ENCODE measurements at places on chromosomes 6 and 20.

DNA sequence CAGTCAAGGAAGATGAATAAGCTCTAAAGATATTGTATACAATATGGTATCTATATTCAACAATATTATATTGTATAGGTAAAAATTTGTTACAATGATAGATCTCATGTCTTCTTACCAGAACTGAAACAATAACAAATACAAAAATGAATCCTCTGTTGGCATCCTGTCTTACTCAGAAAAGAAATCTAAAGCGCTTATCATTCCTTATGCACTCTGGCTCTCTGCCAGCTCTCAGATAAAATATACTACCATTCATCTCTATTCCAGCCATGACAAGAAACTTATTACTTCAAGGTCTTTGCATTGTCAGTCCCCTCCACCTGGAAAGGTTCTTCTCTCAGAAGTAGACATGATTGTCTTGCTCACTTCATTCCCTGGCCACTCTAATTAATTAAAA, 138.6 kb downstream of the THEMIS start:
- no peak for DNase-seq

DNA sequence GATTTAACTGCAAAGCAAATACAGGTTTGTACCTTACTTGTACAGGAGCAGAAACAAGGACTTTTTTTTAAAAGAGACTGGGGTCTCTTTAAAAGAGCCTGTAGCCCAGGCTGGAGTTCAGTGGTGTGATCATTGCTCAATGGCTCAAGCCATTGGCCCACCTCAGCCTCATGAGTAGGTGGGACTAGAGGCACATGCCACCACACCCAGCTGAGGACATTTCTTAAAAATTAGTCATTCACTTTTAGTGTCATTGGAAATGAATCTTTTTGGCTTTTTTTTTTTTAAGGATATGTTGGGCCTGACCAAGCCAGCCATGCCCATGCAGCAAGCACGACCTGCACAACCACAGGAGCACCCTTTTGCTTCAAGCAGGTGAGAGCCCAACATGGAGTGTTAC, 16.9 kb downstream of the SEC23B start:
- DNase-seq, result no peak

DNA sequence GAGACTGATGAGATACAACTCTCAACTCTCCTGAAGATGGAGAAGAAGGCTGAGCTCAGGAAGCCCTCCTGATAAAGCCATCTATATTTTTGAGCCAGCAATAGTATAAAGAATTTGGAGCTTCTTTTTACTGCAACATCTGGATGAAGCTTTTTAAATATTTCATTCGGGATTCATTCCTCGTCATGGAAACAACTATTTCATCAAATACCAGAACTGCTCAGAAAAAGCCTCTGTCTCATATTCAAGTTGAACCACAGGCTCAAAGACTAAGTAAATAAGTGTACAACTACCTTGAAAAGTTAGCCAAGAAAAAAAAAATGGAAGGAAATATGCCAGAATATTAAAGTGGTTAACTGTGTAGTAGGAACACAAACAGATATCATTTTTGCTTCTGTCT, 37.8 kb downstream of the PTPRT start:
- DNase-seq, result no peak

GRCh38 chr6:144062786-144063185, 32.6 kb downstream of the SF3B5 start:
- no peak for DNase-seq

Measured in NCI-H1694 treated with DMSO at 0.1 percent for 48 hours (cell line).